ENCODE measurements at places on chromosomes 6 and 20. TPM values are rescaled to one million over a fixed set of nuclear protein-coding genes. Genes with fewer than 3 reads are reported as not detected.

Gene TRIM15
- total RNA-seq = not detected

Gene LPA
- not detected for total RNA-seq

GRCh38 chr6:169807699-169808607 lies 56.5 kb downstream of the ERMARD start:
- DNase-seq = no peak

- DNase-seq = no peak
Observed at GRCh38 chr6:25934156-25934555, 3.7 kb upstream of the SLC17A2 start.

GRCh38 chr6:51398064-51398705 lies 579.5 kb downstream of the TFAP2B start:
- DNase-seq = no peak

DNA sequence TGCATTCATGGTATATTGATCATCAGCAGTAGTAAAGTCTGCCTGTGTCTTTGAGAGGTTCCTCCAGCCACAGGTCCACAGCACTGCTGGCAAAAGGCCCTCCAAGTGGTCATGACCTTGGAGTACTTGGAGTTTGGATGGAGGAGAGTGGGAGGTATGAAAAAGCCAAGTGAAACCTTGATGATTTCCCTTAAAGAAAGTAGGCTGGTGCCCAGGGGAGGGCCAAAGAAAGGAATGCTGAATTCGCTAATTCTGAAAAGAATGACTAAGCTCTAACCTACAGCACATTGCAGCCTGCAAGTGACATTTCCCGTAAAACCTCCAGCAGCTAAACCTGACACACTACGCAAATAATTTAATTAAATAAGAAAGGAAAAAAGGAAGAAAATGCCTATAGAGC lies 223.4 kb upstream of the TAB2 start:
- DNase-seq = no peak

DNA sequence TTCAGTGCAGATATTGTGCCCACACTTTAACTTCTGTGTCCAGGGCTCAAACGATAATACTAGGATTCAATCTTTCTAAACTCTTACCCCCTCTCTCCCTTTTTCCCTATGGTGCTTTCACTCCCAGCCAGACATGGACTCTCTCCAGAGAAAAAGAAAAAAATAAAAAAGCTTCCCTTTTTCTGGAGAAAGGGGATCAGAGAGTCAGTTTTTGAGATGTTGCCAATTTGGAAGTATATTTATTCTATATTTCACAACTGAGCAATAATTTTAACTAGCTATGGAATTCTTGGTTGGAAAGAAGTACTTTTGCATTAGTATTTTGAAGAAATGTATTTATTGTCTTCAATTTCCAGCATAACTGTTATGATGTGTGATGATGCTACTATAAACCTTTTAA lies 72.2 kb upstream of the ZFP64 start:
- DNase-seq = no peak

- no peak for DNase-seq
Observed at GRCh38 chr20:635893-636338, 17.1 kb downstream of the SRXN1 start.

Gene FOXA2
- total RNA-seq = not detected

Gene MAP1LC3A
- 76.7 TPM for total RNA-seq

- no peak for DNase-seq
Observed at GRCh38 chr6:139294090-139294489, 2.3 kb upstream of the TXLNB start.

- no peak for DNase-seq
Observed at GRCh38 chr6:146620655-146621054, 21.9 kb downstream of the ADGB start.

GRCh38 chr6:142474531-142475289 lies 172.9 kb downstream of the ADGRG6 start:
- no peak for DNase-seq

Gene MMP24OS
- total RNA-seq = 53.2 TPM

DNA sequence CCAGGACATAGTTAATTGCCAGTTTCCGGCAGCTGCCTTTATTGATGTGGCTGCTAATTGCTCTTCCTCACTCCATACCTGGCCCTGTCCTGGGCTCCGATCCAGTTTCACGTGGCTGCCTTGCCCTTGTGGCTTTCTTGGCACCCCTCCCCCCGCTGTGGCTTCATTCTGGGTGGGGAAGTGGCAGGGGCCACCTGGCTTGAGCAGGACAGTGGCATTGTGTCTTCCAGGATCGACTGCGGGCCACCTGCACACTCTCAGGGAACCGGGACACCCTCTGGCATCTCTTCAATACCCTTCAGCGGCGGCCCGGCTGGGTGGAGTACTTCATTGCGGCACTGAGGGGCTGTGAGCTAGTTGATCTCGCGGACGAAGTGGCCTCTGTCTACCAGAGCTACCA lies 10.8 kb downstream of the MAVS start:
- DNase-seq = no peak

GRCh38 chr20:43530321-43531090 lies 23.0 kb downstream of the L3MBTL1 start:
- DNase-seq = no peak

- no peak for DNase-seq
Observed at GRCh38 chr6:91075244-91075976, 488.5 kb upstream of the MAP3K7 start.

Gene MROH8
- total RNA-seq = 4.8 TPM

GRCh38 chr6:63546697-63547096 lies 25.6 kb upstream of the LOC128125822 start:
- DNase-seq = no peak
